ENCODE measurements at places on chromosomes 11 and 22.

DNA sequence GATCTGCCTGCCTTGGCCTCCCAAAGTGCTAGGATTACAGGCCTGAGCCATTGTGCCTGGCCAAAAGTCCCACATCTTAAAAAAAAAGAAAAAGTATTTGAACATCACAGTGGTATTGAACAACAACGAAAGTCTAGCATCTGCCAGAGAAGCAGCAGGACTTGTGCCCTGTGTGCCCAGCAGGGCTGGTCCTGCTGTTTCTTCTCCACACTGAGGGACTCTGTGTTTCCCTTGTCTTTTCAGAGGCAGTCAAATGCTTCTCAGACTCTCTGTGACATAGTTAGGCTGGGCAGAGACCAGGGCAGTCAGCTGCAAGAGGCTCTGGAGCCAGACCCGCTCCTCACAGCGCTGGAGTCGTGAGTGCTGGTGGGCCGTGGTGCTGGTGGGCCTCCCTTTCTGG, 56.2 kb downstream of the SBF1 start:
- no peak for DNase-seq

DNA sequence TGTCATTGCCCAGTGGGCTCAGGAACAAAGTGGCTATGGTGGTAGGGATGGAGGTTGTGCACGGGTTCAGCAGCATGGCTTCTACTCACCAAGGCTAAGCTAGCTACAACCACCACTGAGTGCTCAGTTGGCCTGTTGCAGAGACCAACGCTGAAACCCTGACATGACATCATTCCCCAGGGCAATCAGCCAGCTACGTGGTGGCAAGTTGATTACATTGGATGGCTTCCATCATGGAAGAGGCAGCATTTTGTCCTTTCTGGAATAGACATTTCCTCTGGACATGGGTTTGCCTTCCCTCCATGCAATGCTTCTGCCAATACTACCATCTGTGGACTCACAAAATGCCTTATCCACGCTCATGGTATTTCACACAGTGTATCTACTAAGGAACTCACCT, 634.3 kb downstream of the OPCML start:
- DNase-seq: no peak

- no peak for DNase-seq
These were observed 12.0 kb downstream of the FRMD8 start for GRCh38 chr11:65398362-65398910.

GRCh38 chr11:43367382-43368178, 8.9 kb downstream of the TTC17 start:
- DNase-seq: no peak

DNA sequence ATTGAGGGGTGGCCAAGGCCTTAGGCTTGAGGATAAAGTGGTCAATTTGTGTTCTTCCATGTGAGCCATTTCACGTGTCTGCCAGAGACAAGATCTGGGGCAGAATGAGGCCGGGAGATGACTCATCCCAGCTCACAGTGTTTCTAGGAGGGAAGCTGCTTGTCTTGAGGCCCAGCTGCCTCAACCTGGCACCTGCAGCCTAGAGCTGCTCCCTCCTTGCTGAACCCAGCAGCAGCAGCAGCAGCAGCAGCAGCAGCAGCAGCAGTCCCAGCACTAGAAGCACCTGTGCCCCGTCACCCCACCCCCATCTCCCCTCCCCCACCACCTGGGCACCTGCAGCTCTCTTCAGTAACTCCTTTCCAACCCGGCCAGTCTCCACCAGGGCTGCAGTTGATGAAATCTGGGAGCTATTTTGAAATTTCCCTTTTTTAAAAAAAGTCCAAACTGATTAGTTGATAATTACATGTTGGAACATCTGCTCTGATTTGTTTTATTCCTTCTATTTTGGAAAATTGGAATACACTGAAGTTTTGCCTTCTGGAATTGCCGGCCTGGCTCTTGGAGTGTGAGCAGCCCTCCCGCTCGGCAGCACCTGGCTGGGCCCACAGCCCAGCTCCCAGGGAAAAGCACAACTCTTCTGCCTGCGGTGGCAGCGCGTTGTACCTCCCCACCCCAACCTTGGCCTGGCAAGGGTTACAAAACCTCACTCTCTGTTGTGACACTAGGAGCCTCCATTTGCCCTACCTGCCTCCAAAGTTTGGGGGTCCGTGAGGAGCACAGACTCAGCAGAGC, 143.5 kb downstream of the NXPE2 start:
- no peak for DNase-seq

Measured in GM13977 (cell line).